WTC11 (cell line): ENCODE measurements at places on chromosomes 7 and 10. TPM values are rescaled to one million over a fixed set of nuclear protein-coding genes. Genes with fewer than 3 reads are reported as not detected.

The ELAPOR2 gene
- total RNA-seq = 38.7 to 42.7 TPM (median 41.6 TPM) in 3 replicates

The VPS37D gene
- 5.7 to 7.5 TPM (median 5.8 TPM) in 3 replicates for total RNA-seq

The COL26A1 gene
- total RNA-seq = 64.4 to 70.9 TPM (median 67.0 TPM) in 3 replicates

The COL28A1 gene
- 0.81 to 1.5 TPM (median 1.0 TPM) in 3 replicates for total RNA-seq

The NAT16 gene
- total RNA-seq = 0.32 to 0.62 TPM (median 0.39 TPM) in 3 replicates

The ITGB8 gene
- 1.8 to 2.2 TPM (median 1.9 TPM) in 3 replicates for total RNA-seq

The POLR2J2 gene
- 4.3 to 5.9 TPM (median 5.5 TPM) in 3 replicates for total RNA-seq

The STARD3NL gene
- total RNA-seq = 30.6 to 33.1 TPM (median 32.2 TPM) in 3 replicates

The PDK4 gene
- total RNA-seq = 0.21 to 0.46 TPM (median 0.31 TPM) in 3 replicates

The SLC35G1 gene
- total RNA-seq = 5.1 to 6.6 TPM (median 5.3 TPM) in 3 replicates

The ZNF727 gene
- not detected in 3 replicates for total RNA-seq

The FLNC gene
- total RNA-seq = 6.3 to 8.0 TPM (median 6.8 TPM) in 3 replicates

The ZNF467 gene
- 0.70 to 1.2 TPM (median 0.73 TPM) in 3 replicates for total RNA-seq

The MMD2 gene
- total RNA-seq = 0.09 TPM in 1 of 3 replicates, not detected in the others

The MRLN gene
- not detected in 3 replicates for total RNA-seq

The NUTM2A gene
- 0.32 to 0.68 TPM (median 0.48 TPM) in 3 replicates for total RNA-seq

The UCN3 gene
- not detected in 3 replicates for total RNA-seq

The KBTBD2 gene
- 26.8 to 29.7 TPM (median 28.2 TPM) in 3 replicates for total RNA-seq

The NEUROG3 gene
- total RNA-seq = 1.9 to 2.4 TPM (median 2.0 TPM) in 3 replicates

The LRMDA gene
- 0.48 to 0.92 TPM (median 0.78 TPM) in 3 replicates for total RNA-seq

The SLC18A3 gene
- 0.07 to 0.13 TPM (median 0.09 TPM) in 3 replicates for total RNA-seq

The ZNF438 gene
- 1.6 to 1.9 TPM (median 1.6 TPM) in 3 replicates for total RNA-seq

The LRRD1 gene
- total RNA-seq = not detected in 3 replicates

The MET gene
- 9.4 to 12.8 TPM (median 11.6 TPM) in 3 replicates for total RNA-seq

The VSTM4 gene
- 0.66 to 0.72 TPM (median 0.71 TPM) in 3 replicates for total RNA-seq

The BMPER gene
- 1.8 to 2.8 TPM (median 1.9 TPM) in 3 replicates for total RNA-seq

The HOXA1 gene
- total RNA-seq = not detected in 3 replicates

The PODXL gene
- 483 to 623 TPM (median 614 TPM) in 3 replicates for total RNA-seq

The CRPPA gene
- total RNA-seq = 0.66 to 0.87 TPM (median 0.76 TPM) in 3 replicates

The HYAL4 gene
- total RNA-seq = not detected in 3 replicates

The DBF4 gene
- 52.1 to 55.4 TPM (median 54.2 TPM) in 3 replicates for total RNA-seq

The LOXL4 gene
- 0.07 to 0.35 TPM (median 0.21 TPM) in 3 replicates for total RNA-seq

The DCLRE1C gene
- 4.3 to 8.5 TPM (median 4.6 TPM) in 3 replicates for total RNA-seq

The GJD4 gene
- not detected in 3 replicates for total RNA-seq

The CCDC3 gene
- 2.1 to 3.5 TPM (median 2.7 TPM) in 3 replicates for total RNA-seq

The OR2A7 gene
- 6.3 to 9.9 TPM (median 9.4 TPM) in 3 replicates for total RNA-seq

The KLF14 gene
- total RNA-seq = not detected in 3 replicates

The COL17A1 gene
- total RNA-seq = 0.60 to 1.5 TPM (median 1.1 TPM) in 3 replicates

The AKR1C8 gene
- total RNA-seq = not detected in 3 replicates

The FEZF1 gene
- total RNA-seq = 11.1 to 20.0 TPM (median 11.6 TPM) in 3 replicates

The IFIT2 gene
- 0.07 to 0.15 TPM (median 0.14 TPM) in 3 replicates for total RNA-seq

The MMRN2 gene
- 1.7 to 2.8 TPM (median 2.4 TPM) in 3 replicates for total RNA-seq

The RTKN2 gene
- 16.7 to 20.5 TPM (median 16.8 TPM) in 3 replicates for total RNA-seq

The PLAC9 gene
- 4.6 to 7.3 TPM (median 6.6 TPM) in 3 replicates for total RNA-seq
